ENCODE measurements at places on chromosomes 1 and 21.

- no peak for DNase-seq
Measured at GRCh38 chr1:224541901-224542630, 74.1 kb upstream of the CNIH3 start.

- no peak for DNase-seq
Measured at GRCh38 chr1:68808351-68808750, 311.5 kb upstream of the DEPDC1 start.

DNA sequence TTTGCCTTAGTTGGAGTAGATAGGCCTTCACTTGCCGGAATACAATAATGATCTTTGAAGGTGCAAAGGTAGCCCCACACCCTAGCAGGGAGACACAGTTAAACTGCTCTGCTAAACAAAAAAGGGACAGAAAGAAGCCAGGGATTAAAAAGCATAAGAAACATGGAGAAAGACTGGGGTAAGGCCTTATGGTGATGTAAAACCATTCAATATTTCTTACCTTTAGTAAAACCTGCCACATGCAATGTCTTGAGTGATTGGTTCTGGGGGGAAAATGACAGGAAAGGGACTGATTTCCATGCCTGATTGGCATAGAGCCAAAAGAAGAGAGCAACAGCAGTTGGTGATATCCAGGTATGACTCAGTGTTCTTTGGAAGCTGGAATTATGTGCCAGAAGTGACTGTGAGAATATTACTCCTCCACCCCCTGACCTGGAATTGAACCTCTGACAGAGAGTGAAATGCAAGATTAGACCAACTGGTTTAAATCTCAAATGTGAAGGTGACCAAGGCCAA lies 8.1 kb downstream of the DNASE2B start:
- no peak for DNase-seq

- no peak for DNase-seq
Measured at GRCh38 chr1:180482425-180483275, 19.7 kb downstream of the ACBD6 start.

GRCh38 chr1:230682882-230683610 lies 30.9 kb downstream of the AGT start:
- no peak for DNase-seq

DNA sequence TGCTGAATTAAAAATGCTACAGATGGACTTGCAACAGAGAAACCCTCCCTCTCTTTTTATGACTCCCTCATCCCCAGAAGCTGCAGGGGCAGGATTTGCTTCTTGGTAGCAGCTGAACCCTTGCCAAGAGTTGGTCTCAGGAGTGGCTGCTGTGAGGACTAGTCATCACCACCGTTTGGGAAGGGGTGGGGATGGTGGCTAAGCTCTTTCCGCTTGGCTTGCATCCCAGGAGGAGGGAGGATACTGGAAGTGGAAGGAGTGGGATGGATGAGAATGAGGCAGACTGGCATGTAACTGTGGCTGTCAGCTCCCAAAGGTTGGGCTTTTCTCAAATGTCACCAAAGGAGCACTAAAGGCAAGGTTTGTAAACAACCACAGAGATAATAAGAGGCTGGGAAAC lies 50.8 kb upstream of the COL24A1 start:
- DNase-seq: no peak

DNA sequence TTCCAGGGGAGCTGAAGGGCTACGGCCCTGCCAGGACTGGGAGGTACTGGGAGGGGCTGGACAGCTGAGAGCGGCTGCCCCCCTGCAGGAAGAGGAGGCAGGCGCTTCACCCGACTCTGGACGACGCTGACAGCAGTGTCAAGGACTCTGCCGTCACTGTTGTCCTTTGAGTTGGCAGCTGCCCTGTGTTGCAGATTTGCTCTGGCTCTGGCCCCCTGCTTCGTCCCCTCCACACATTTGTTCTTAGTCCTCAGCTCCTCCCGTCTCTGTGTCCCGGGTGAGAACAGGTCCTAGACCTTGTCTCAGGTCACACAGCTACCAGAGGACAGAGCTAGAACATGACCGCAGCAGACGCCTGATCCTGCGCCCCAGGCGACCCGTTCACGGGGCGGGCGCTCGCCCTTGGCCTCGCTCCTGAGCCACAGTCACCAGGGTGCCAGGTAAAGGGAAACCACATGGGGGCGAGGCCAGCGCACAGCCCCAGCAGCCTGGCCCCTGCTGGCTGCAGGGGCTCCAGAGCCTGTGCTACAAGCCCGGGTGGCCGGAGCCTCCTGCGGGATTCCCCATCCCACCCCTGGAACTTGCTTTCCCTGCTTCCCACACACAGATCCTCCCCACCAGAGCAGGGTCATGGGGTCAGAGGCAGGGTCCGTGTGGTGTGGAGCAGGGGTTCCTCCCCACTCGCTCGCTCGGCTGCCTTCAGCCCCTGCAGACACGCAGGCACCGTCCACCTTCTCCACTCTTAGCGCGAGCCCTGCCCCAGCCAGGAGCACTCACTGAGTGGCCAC lies 10.7 kb upstream of the NPHP4 start:
- DNase-seq: no peak

GRCh38 chr1:62897788-62898187 lies 113.9 kb downstream of the ATG4C start:
- no peak for DNase-seq

DNA sequence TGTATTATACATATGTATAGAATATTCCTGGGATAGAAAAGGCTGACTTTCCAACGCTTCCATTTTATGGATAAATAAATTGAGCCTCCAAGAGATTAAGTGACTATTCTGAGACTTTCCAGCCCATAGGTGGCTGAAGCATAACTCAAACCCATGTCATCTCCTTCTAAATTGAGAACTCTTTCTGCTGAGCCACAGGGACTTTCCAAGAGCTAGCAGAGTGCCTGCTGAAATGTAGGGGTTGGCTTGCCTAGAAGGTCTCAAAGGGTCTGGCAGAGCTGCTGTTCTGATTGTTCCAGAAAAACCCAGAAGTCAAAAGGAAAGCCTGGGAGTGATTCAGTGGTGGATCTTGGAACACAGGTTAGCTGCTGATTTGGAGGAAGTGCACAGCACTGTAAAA lies 146.4 kb upstream of the BEND5 start:
- no peak for DNase-seq

- no peak for DNase-seq
Measured at GRCh38 chr1:86993269-86993985, 79.0 kb downstream of the HS2ST1 start.

DNA sequence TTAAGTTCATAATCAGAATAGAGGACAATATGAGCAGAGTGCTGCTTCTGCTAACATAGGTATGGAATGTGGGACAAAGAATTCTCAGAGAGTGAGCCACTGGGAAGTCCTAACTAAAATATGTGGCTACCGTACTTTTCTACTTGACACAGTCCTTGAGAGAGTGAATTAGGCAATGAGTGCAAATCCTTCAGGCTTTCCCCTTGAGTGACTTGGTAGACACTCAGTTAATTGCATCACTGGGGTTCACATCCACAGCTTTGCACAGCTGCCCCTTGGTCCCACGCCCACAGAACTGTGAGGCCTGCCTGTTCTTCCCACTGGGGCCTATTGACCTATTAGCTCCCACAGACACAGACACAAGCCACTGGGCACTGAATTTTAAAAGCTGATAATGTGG lies 40.5 kb upstream of the PAXBP1 start:
- no peak for DNase-seq

GRCh38 chr1:181525104-181525721 lies 41.9 kb downstream of the CACNA1E start:
- DNase-seq: no peak

GRCh38 chr1:182029002-182029378 lies 32.5 kb downstream of the ZNF648 start:
- no peak for DNase-seq

GRCh38 chr1:206961668-206962067 lies 8.6 kb downstream of the FCAMR start:
- DNase-seq: no peak

DNA sequence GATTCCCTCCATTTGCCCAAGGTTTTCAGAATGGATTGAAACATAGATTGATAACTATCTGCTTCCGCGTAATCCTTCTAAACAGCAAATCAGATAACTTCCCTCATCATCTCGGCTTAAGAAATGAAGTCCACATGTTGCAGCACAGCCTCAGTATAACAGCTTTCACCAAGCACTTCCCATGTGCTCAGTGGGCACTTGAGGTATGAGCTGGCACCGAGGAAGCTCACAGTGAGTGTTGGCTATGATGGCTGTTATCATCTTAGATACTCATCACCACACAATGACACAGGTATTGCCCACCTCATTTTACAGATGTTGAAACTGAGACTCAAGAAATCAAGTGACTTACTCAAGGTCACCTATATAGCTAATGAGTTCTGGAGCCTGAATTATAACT lies 43.2 kb downstream of the RCSD1 start:
- no peak for DNase-seq

GRCh38 chr1:16204216-16204615 lies 8.2 kb downstream of the ARHGEF19 start:
- DNase-seq: no peak

DNA sequence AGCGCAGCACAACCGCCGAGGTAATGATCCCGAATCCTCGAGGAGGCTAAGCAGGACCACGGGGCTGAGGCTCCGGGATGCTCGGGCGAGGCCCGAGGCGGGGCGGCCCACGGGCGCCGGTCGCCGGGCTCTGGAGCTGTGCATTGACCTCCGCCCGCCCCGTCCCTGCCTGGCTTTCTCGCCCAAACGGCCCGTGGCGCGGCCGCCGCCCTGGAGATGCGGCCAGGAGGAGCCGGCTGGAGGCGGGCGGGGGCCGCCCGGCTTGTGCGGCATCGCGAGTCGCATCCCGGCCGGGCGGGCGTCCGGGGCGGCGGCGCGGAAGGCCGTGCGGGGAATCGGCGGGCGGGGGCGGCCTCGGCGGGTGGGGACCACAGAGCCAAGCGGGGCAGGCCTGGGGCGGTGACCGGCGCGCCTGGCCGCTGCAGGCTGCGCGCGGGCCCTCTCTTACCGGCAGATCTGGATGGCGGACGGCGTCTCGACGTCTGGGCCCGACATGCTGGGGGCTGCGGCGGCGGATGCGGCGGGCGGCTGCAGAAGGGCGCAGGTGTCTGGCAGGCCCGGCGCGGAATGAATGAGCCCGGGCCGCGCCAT lies 663 bp downstream of the ACOT7 start:
- DNase-seq: no peak

All from right lobe of liver (tissue), 6 donors.